Esophagus squamous epithelium (tissue), 5 donors: ENCODE measurements at places on chromosomes 2 and 18.

DNA sequence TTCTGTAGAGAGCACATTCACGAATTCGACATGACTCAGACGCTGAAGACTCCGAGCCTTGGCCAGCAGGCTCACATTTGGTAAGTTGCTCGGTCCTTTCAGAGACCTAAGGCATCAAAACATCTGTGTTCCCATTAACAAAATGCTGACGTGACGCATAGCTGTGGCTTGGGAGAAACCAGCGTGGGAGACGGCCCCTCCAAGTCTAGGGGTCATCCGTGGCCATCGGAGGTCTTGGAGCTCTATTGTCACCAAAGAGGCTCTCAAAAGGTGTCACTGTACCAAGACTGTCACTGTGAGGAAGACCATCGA, 14.9 kb downstream of the FBLN7 start:
- no peak for DNase-seq

DNA sequence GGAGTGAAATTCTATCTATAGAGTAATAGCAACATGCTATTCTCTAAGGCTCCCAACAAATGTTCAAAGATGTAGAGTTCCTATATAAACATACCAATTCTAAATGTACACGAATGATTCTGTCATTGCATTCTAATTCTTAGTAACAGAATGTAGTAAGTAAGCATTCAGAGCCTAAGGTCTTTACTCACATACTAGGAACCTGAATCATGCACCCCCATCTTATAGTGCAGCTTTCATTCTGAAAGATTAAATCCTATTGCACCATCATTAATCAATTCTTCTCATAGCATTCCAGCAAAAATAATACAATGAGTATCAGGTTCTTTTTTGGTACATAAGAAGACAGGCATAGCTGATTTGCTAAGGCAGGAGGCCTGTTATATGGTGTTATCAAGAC, 230.0 kb downstream of the NCKAP5 start:
- no peak for DNase-seq

- DNase-seq, result peak; percentile 74
Measured at GRCh38 chr2:58046585-58047372, at the start of gene VRK2. TSS of gene VRK2 (plus strand) at chr2:58046806. CDS start at chr2:58048832, 2,026 bp downstream.

DNA sequence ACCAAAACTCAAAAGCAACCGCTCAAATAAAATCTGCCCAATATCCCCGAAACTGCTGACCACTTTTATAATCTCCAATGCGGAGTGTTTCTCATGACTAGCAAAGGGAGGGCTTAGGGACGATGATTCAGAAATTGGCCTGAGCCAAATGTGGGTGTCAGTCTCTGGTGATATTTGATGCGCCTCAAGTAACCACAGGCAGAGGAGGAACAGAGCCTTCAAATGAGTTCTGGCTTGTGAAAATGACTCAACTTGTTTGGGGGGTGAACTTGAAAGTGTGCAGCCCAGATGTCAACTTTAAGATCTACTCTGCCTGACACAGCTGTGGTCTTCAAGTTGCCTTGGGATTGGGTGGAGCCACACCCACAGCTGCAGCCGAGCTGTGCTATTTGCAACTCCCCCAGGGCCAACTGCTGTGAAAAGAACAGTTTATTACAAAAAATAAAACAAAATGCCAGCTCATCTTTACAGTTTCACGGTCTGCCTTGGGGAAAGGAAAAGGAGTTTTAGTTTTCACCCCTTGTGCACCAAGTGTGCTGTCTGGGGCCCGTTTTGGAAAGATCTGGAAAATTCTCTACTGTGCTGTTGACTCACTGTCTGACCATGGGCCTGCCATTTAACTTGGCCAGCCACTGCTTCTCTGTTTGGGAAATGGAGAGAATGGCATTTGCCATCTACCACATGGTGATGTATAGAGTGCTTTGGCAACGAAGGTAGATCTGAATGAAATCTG, 222.1 kb downstream of the MTX2 start:
- DNase-seq, result peak; percentile 6

GRCh38 chr2:151085181-151085611, 176.5 kb downstream of the RBM43 start:
- no peak for DNase-seq

DNA sequence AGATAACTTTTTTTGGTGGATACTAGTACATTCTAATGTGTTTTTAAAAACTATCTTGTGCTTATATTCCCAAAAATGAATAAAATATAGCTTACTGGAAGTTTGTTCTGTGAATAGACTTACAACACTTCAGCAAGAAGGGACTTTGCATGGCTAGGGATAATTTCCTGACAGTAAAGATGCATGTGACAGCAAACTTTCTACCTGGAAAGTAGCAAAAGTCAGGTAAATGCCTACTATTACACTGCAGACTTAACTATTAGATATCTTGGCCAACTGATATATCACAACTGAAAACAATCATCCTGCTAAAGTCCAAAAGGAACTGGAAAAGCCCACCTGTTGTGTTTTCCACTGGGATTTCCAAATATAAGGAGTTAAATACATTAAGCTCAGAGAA, 1753.5 kb upstream of the CELF4 start:
- DNase-seq, result no peak

GRCh38 chr18:48698707-48699106, 159.9 kb downstream of the CTIF start:
- DNase-seq, result no peak
